HS-27A (cell line): ENCODE measurements at places on chromosomes 6 and 20.
A peak's percentile ranks its signal among the peaks of the same experiment; 100 is the strongest.

DNA sequence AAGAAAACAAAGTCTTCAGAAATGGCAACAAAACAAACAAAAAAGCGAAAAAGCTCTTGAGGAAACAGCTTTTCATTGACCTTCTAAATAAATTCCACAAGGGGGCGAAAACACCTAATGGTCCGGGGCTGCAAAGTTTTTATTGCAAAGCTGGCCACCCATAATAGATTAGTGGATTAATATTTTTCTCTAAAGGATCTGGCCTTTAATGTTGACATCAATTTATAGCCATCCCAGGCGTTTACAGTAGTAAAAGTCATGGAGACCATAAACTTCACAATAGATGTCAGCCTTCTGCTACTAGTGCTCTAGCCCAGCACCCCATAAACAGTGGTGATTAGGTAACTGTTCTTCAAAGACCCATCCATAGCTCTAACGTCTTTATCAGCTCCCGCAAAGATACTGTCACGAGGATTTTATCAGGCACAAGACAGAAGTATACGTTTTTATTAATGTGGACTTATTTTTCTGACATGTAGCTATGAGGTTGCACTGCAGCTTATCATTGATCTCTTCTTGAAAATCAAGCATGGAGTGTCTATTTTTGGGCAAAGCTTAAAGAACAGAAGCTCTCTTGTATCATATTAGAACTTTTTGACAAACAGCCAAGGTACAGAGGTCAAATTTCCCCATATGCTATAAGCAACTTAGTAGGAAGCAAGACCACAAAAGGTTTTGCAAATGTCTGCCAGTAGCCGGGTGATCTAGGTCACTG, 4.7 kb downstream of the CITED2 start:
- DNase-seq: no peak

DNA sequence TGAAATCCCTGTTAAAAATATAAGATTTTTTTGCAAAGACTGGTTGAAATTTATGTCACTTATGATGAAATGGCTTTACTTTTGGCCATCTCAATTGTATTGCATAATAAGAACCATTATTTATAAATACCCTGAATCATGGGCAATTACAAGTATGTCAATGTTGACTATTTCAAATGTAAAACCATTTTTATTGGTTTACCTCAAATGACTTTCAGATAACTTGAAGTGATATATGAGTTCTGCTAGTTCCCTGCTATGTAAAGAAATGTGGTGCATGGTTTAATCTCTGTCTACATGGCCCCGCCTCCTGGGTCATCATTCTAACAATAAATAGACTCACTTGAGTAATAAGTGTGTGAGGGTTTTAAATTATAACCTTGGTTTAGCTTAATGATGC, 275.6 kb upstream of the PREP start:
- no peak for DNase-seq

GRCh38 chr6:157911786-157912185, 69.9 kb upstream of the SYNJ2 start:
- no peak for DNase-seq

DNA sequence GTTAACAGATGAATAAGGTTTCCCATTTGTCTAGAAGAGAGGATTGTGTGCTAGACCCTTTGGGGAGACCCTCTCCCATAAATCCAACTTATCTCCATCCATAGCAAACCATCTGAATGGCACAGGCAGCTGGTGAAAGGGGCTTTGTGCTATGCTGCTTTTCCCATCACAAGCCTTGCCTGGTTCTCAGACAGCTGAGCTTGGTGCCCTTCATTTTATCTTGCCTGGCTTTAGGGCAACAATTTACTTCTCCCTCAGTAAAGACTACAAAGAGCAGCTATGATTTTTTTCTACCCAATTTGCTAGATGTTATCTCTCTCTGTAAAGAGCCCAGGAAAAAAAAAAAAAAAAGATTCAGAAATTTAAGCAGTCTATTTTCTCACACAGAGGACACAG, 117.0 kb upstream of the COL21A1 start:
- DNase-seq: no peak

DNA sequence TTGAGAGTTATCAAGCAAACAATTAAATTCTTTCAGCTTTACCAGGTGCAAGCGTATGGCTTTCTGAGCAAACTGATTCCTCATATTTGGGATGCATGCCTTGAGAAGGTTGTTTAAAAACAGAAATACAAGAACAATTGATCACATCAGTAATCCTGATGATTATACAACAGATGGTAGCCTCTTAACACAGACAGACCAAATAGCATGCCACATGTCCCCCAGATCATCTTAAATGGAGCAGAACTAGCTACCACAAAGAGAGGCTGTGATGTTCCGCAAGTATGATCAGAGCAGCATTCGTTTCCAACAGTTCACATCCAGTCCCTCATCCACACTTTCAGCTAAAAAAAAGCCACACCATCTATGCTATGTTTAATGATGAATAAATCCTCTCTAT, 246.2 kb upstream of the NRSN1 start:
- DNase-seq: no peak

DNA sequence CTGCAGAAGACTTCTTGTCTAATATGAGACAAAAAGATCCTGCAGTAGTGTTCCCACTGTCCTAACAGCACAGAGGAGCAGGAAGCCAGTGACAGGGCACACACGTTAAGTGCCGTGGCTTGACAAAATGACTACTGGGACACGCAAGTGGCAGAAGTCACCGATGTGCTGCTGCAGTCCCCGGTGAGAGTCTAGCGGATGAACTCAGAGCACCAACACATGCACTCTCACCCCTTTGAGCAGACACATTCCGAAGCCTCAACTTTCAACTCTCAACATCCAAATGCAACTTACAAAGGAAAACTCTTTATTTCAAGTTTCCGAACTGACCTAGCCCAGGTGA, 898 bp downstream of the LAMA4 start:
- DNase-seq: no peak

- DNase-seq: no peak
Observed at GRCh38 chr20:51803148-51803854, 980 bp upstream of the SALL4 start.

DNA sequence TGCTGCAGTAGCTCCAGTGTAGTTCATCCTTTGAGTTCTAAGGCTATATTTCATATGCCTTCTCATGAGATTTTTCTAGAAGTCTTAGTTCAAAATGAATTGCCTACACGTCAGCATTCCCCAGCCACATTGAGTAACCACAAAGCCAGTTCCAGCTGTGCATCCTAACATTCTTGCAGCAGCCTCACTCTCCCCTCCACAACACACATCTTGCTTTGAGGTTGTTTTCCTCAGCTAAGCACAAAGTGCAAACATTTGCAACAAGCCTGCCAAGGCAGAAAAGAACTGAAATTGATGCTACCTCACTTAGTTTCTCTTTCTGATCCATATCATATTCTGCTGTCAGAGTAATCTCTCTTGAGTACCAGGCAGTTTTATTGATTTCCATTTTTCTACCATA, 160.7 kb upstream of the KCNQ5 start:
- no peak for DNase-seq

GRCh38 chr6:7562769-7563168, 21.3 kb downstream of the DSP start:
- DNase-seq: no peak

DNA sequence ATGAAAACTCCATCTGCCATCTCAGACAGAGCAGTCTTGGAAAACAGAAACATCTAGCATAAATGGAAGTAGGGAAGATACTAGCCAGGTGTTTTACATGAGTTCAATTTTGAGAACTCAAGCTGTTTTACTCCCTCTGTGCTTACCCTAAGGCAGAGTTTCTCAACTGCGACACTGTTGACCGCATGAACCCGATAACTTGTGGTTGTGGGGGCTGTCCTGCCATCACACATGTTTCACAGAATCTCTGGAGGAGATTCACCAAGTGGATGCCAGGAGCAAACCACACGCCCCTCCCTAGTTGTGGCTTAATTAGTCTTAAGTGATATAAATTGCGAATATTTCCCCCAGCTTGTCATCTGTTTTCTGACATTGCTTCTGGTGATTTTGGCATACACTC, 2.3 kb upstream of the SERPINB6 start:
- DNase-seq: no peak

- DNase-seq: no peak
Observed at GRCh38 chr20:23069108-23069507, 17.0 kb downstream of the CD93 start.

DNA sequence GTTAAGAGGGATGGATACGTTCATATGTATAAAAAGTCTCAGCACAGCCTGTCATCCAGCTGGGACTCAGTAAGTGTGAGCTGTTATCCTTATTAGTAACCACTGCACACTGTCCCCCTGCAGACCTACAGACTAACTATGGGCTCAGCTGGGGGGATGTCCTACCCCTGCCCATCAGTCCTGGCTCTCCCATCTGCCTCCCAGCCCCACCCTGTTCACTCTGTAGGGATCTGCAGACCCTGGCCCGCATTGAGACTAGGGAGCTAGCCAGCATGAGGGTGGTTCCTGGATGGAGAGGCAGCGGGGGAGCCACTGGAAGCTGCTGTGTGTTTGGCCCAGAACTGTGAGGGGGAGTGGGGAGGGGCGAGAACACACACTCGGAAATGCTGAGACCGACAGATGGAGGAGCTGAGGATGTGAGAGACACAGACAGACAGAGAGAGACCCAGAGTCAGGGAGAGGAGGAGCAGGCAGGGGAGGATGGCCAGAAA, 17.1 kb downstream of the XKR7 start:
- no peak for DNase-seq

DNA sequence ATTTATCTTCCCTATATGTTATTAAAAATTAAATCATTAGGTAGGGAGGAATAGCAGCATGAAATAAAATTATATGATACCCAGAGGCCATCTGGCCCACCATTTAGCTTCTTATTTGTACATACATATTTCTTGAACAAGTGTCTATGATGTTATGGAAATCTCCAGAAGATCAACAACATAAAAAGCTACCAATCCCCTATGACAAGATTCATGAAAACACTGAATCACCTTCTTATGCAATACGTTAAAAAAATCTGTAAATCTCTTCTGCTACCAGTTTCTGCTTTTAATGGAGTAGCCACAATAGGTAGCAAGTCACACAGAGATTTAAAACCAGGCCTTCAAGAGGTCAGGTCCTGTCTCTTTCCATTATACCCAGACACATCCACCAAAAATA, 125.8 kb upstream of the ENPP5 start:
- DNase-seq: no peak

DNA sequence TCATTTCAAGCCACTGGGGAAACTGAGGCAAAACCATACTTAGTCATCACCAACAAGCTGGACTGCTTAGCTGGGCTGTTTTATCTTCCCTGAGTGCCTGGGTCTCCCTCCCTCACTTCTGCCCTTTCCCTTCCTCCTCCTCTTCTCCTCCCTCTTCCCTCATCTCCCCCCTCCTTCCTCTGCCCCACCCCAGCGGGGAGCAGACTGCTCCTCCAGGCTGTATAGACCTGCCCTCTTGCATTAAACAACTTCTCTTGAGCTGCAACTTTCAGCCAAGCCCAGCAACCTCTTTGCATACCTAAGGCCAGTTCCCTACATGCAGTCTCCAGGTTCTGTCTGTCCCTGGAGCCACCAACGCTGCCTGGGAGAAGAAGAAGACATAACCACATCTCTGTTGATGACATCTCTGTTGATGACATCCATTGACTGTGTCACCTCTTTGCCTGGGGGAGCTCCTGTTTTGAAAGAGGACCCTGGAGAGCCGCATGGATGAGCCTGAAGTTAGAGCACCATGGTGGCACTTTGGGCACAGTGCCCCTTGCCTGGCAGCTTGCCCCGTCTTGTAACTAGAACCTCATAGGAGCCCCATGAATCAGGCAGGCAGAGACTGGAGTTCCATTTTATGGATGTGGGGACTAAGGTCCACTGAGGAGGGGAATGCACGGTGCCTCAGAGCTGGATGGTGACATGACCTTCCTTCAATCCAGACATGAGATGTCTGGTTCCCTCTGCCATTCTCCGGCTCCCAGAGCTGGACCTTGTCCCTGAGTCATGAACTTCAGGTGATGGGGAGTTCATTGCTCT, 7.8 kb upstream of the BPIFB6 start:
- DNase-seq: no peak

DNA sequence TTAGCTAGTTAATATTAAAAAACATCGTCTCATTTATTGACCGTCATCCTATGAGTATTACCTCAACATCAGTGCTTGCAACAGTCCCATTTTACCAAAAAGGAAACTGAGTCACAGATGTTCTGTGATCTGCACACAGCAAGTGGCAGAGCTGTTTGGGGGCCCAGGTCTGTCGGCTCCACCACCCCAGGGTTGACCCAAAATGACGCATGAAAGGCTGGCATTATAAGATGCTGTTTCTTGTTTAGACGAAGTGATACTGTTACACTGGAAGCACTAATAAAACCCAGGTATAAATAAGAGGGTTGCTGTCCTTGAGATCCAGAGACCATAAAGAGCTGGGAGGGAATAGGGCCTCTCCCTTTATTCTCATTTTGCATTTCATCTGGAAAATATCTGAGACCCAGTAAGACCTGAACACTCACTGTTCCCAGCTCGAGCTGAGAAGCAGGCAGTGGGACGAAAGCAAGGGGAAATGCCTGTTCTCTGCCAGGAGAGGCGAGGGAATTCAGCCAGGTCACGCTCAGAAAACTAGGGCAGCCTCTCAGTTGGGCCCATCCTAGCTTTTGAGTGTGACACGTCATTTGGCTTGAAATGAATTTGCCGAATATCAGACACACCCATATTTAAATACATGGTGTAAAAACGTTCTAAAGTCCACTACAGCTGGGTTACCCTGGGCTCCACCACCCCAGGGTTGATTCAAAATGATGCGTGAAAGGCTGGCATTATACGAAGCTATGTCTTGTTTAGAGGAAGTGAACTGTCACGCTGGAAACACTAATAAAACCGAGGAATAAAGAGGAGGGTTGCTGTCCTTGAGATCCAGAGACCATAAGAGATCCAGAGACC, 1.4 kb upstream of the MICAL1 start:
- no peak for DNase-seq

- no peak for DNase-seq
Observed at GRCh38 chr6:166417285-166417691, 34.5 kb upstream of the MPC1 start.

GRCh38 chr20:17617212-17617867, 47.5 kb downstream of the DSTN start:
- no peak for DNase-seq

GRCh38 chr20:35826397-35826998, 54.7 kb downstream of the PHF20 start:
- DNase-seq: no peak

DNA sequence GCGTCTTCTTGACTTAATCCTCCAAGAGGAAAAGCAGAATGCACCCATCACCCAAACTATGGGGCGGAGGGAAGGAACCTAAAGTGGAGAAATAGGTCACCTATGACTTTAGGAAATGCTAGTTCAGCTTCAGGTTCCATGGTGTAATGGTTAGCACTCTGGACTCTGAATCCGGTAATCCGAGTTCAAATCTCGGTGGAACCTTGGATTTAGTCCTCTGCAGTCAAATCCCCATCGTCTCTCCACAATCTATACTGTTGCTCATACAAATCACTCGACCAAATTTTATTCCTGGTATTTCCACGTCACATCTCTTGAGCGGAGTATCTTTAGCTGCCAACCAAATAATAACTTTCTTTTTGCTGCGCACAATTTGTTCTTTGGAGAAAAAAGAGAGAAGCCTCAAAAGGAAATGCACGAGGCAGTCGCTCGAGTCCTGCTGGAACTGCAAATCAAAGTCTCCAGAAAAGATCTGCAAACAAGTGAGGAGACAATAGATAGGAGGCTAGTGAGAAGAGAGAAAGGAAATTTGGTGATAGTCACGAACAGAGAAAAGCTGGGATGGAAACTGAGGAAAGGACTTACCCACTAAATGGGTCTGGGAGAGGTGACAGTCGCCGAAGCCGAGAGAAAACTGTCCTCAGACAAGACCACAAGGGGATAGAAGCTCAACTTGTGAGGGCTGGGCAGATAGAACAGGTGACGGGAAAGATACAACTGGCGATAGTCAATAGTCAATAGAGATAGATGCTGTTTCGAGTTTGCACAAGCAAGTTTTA, 16.6 kb downstream of the POM121L2 start:
- DNase-seq: peak; percentile 83

GRCh38 chr20:25254986-25255680, 7.2 kb downstream of the PYGB start:
- DNase-seq: no peak
